COR-L47 (cell line): ENCODE measurements at places on chromosomes 1 and 21.
A peak's percentile ranks its signal among the peaks of the same experiment; 100 is the strongest.

DNA sequence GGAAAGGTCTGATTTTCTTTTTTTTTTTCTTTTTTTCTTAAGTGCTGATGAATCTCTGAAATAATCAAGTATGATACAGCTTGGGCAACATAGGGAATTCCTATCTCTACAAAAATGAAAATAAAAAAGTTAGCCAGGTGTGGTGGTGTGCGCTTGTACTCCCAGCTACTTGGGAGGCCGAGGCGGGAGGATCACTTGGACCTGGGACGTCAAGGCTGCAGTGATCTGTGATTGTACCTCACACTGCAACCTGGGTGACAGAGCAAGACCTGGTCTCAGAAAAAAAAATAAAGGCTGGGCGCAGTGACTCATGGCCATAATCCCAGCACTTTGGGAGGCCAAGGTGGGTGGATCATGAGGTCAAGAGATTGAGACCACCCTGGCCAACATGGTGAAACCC, 6.0 kb downstream of the TRAPPC10 start:
- DNase-seq = no peak

- no peak for DNase-seq
Observed at GRCh38 chr1:88275259-88275862, 408.7 kb upstream of the PKN2 start.

DNA sequence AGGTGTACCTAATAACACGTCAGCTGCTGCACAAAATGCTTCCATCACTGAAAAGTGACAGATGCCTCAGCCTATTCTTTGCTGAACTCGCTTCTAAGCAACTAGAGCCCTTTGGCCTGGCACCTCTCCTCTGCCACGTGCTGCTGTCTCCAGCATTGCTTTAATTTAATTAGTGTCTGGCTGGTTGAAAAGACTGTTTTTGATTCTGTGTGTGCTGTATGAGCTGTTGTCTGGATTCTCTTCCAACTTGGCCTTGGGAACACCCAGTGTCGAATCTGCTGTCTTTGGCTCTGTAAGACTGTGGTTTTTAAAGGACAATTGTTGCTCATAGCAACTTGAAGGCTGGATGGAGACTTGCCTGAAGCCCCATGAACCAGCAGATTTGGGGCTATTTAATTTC, 109.5 kb downstream of the PSMG1 start:
- DNase-seq = no peak

- no peak for DNase-seq
Observed at GRCh38 chr1:245990315-245991022, 516.6 kb downstream of the SMYD3 start.

DNA sequence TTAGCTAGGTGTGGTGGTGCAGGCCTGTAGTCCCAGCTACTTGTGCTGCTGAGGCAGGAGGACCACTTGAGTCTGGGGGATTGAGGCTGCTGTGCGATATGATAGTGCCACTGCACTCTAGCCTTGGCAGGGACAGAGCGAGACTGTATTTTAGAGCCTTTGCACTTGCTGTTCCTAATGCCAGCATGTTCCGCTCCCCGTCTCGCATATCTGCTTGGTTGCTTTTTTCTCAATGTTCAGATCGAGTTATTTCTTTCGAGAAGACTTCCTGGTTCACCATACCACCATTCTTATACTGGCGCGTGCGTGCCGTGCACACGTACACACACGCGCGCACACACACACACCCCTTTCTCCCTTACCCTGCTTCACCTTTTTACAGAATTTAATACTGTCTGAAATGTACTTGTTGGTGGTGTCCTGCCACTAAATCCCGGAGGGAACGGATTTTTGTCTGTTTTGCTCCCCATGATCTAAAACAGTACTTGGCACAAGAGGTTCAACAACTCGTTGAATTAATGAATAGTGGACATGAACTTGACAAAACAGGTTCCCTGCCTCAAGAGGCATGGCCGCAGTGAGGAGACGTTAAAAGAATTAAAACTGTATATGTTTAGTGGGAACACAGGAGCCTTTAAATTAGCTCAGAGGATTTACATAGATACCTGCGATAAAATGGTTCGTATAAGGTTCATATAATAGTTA, 1.1 kb upstream of the RPRD2 start:
- no peak for DNase-seq

GRCh38 chr1:58380345-58380744, 166.2 kb downstream of the OMA1 start:
- no peak for DNase-seq

- DNase-seq = no peak
Observed at GRCh38 chr1:232329103-232329813, 300.7 kb downstream of the SIPA1L2 start.

DNA sequence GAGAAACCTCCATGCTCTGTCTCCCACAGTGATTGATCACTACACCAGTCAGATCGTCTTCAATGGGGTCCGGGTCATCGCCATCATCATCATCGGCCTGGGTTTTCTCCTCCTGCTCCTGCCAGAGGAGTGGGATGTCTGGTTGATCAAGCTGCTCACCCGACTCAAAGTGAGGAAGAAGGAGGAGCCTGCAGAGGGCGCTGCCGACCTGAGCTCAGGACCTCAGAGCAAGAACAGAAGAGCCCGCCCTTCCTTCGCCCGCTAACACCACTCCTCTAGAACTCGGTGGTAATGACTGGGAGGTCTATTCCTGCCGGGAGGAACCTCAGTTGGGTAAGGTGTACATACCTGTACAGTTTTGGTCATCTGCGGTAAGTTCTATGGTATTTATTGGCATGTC, 50.3 kb upstream of the COA6 start:
- peak; percentile 49 for DNase-seq
